ENCODE measurements at places on chromosomes 1 and 21.

- DNase-seq, result no peak
Observed at GRCh38 chr1:93598861-93599439, 82.7 kb downstream of the BCAR3 start.

DNA sequence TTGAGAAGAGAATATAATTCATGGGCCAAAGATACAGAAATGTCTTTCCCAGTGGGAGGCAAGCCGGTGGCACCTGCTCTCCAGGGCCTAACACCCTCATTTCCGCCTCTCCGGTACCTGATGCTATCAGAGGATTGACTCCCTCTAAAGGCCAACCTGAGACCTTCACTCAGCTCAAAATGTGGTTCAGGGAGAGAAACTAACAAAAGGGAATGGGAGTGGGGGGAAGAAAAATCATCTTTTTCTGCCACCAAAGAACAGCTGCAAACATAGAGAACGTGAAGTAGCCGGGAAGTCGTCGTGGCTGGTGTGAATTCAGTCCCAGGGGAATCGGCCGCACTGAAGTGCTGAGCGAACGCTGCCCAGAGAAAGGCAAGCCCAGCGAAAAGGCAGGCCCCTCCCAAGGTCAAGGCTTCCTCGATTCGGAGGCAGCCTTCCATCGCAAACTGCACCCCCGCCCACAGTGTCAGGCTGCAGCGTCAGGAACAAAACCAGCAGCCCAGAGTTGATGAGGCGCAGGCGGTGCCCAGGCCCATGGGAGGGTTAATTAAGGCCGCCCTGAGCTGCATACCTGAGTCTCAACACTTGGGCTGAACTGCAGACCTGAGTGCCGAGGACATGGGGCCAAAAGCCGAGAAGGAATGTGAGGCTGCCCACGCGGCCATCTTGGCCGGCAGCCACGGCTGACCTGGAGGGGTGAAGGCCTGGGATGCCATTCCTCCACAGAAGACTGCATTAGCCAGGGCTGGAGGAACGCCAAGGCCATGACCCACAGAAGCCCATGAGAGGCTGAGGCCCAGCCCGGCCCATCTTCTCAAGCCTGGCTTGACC is 160.2 kb downstream of the PSMG1 start:
- no peak for DNase-seq

DNA sequence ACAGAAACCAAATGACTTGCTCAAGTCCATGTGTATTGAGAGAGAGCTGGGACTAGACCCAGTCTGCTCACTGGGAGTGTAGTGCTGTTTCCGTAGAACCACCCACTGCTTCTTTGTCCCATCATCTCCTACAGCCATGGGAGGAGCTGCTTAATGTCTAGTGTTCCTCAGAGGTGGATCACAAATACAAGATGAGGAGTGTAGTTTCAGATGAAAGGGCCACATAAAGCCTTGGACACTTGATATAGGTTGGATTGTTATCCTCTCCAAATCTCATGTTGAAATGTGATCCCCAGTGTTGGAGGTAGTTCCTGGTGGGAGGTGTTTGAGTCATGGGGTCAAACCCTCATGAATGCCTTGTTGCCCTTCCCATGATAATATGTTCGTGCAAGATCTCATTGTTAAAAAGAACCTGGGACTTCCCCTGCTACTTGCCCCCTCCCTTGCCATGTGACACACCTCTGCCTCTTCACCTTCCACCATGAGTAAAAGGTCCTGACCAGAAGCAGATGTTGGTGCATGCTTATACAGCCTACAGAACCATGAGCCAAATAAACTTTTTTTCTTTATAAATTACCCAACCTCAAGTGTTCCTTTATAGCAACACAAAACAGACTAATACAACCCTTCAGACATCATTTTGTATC is 127.5 kb upstream of the DNAH14 start:
- no peak for DNase-seq

GRCh38 chr1:111739925-111740765 is 950 bp upstream of the INKA2 start:
- peak; percentile 85 for DNase-seq

- peak; percentile 58 for DNase-seq
Observed at GRCh38 chr1:68293122-68293521, 60.8 kb upstream of the WLS start.

DNA sequence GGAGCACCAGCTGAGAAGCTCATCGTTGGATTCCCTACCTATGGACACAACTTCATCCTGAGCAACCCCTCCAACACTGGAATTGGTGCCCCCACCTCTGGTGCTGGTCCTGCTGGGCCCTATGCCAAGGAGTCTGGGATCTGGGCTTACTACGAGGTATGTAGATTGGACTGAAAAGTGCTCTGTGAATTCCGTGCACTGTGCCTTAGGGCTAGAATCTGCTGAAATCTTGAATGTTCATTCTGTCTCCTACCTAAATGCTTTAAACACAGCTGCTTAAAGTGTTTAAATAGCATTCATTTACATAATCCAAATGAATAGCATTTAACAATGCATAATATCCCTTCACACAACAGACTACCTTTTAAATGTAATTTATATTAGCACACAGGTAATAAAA is 27.9 kb downstream of the CHIA start:
- DNase-seq, result peak; percentile 51
